ENCODE measurements at places on chromosomes 5 and 9.

GRCh38 chr5:123150089-123150488 is 61.0 kb downstream of the PRDM6 start:
- DNase-seq: no peak

DNA sequence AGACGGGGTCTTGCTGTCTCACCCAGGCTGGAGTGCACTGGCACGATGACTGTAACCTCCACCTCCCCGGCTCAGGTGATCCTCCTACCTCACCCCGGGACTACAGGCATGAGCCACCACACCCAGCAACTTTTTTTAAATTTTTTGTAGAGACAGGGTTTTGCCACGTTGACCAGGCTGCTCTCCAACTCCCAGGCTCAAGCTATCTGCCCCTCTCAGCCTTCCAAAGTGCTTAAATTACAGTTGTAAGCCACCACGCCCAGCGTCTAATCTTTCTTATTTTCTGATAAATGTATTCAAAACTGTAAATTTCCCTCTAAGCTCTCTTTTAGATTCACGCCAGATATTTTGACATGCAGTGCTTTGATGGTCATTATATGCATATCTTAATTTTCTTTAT is 10.3 kb downstream of the FRRS1L start:
- no peak for DNase-seq

DNA sequence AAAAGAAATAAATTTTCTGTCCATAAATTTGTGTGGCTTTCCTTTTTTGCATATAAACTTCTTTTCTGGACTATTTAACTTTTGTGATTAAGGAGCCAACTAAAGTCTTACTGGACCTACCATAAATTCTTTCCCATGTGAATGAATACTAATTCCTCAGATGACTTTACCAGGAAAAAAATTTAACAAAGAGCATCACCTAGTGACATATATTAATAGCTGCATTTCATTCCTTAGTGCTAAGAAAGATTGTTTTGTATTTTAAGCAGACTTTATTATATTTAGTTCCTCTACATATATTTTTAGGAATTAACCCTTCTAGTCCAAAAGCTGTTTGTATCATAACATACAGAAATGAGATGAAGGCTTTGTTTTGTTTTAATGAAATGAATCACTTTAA is 64.4 kb downstream of the C9orf85 start:
- DNase-seq: no peak

DNA sequence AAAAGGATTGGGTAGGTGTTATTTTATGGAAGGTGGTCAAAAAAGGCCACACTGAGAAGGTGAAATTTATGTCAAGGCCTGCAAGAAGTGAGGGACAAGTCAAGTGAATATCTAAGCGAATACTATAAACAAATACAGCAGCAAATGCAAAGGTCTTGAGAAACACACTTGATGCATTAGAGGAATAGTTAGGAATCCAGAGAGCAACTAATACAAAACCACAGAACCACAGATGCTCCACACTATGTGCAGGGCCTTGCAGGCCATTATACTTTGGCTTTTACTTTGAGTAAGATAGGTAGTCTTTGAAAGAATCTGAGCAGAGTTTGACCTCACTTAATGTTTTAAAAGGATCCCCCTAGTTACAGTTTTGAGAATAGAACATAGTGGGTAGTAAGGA is 4.6 kb downstream of the ZNF622 start:
- DNase-seq: no peak

- no peak for DNase-seq
Observed at GRCh38 chr5:179161901-179162300, 101.7 kb downstream of the ZNF354C start.

- DNase-seq: no peak
Observed at GRCh38 chr9:88808019-88808656, 183.1 kb upstream of the S1PR3 start.

GRCh38 chr5:126364206-126364902 is 58.9 kb upstream of the GRAMD2B start:
- DNase-seq: no peak

GRCh38 chr9:126049088-126049487 is 277.5 kb upstream of the MVB12B start:
- no peak for DNase-seq

DNA sequence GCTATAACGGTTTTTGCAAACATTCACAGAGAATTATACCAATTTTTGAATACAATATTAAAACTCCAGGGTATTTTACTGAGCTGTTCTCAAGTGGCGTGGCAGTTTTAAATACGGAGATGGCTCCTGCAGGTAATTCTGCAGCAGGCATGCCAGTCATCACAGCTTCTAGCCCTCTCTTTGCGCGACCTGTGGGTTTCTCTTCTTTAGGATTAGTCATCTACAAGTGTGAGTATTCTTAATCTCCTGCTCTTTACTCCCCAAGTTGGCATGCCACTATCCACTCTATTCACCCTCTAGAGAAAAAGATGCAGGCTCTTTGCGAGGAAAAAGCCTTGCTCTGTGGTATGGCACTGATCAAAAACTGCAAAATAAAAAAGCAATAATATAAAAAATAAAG is 43.9 kb downstream of the ANKRD31 start:
- no peak for DNase-seq

- DNase-seq: no peak
Observed at GRCh38 chr5:54159153-54159892, 151.1 kb downstream of the ARL15 start.

- no peak for DNase-seq
Observed at GRCh38 chr5:43386960-43387362, 25.2 kb downstream of the CCL28 start.

DNA sequence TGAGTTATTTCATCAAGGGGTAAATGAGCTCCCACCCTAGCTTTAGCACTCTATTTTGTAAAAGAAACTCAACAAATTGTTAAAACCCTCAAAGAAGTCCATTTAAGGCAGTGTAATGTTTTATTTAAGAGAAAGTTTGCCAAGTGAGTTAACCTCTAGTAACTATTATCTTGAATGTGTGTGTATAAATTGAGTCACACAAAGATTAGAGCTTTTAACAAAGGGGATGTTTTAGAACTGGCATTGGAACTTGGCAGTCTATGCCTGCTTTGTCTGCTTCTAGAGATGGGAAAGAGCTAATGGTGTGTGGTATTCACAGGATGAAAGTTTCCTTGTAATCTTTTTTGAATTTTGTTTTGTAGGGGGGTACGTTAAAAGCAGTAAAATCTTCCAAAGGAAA is 33.2 kb downstream of the KDM3B start:
- DNase-seq: no peak

DNA sequence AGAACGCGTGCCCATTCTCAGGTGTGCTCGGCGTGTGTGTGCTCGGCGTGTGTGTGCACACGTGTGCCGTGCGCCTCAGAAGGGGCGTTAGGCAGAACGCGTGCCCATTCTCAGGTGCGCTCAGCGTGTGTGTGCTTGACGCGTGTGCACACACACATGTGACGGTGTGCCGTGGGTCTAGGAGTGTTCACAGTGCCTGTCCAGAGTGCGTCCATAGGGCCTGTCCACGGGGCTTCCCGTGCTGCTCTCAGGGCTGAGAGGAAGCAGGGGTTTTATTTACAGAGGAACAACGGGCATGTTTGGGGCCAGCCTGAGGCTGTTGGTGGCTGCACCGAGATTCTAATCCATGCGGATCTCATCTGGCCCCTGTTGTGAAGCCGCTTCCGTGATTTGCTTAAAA is 14.2 kb upstream of the AHRR start:
- no peak for DNase-seq

GRCh38 chr5:67149057-67149950 is 47.3 kb downstream of the CD180 start:
- DNase-seq: no peak

DNA sequence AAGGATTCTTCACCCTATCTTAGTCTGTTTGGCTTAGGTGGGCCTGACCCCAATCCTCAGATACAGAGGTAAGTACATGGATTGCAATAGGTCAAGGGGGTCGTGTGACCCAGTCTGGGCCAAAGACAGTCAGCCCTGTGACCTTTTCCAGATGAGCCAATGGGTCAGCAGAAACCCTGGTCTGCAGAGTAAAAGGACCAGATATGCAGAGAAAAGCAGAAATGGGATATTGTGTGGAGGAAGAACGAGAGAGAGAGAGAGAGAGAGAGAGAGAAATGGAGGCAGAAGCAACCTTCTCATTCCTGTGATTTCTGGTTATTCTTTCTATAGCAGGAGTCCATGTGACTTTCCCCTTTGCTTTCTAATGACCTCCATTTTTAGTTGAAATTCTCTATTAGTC is 40.4 kb upstream of the CRB2 start:
- DNase-seq: no peak

- no peak for DNase-seq
Observed at GRCh38 chr9:78130004-78130403, 98.4 kb upstream of the GNAQ start.

DNA sequence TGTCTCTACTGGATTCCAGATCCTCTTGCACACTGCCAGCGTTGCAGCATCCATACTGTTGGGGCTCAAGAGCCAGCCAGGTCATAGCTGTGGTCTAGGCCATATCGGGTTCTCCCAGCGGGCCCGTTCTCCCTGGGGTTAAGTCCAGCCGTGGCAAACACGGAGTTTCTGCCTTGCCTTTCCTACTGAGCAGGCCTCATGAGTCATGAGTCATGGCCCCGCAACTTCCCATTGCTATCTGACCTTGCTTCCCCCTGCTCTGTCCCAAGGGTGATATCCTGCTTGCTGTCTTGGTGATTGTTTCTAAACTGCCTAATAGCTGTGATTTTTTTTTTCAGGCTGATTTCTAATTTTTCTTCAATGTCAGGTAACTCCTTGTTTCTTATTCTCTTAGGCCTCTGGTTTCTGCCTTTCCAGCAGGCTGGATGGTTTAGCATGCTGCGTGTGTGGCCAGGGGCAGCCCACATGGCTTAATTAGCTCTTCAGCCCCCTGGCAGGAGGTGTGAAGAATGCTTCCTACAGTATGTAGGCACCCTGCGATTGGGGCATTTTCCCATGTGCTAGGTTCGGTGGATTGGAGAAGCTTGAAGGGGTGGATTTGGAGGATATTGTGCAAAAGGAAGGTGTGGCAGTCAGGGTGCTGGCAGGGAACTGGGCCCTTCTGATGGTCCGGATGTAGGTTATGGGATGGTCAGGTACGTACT is 18.7 kb downstream of the DAPK1 start:
- no peak for DNase-seq

- no peak for DNase-seq
Observed at GRCh38 chr5:57940236-57940635, 457.6 kb upstream of the ACTBL2 start.

GRCh38 chr9:37902796-37903646 is 906 bp downstream of the SLC25A51 start:
- DNase-seq: no peak

DNA sequence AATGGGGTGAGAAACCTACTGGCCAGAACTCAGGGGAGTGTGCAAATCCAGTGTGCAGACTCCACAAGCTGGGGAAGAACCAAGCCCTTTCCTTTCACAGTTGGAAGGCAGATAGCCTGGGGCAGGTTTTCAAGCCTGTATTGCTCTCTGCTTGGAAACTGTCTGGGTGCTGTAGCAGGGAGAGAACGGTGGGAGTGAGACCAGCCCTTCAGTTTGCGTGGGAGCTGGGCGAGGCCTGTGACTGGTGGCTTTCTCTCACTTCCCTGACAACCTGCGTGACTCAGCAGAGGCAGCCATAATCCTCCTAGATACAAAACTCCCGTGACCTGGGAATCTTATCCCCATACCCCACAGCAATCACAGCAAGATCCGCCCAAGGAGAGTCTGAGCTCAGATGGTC is 44.9 kb upstream of the SNCAIP start:
- no peak for DNase-seq

DNA sequence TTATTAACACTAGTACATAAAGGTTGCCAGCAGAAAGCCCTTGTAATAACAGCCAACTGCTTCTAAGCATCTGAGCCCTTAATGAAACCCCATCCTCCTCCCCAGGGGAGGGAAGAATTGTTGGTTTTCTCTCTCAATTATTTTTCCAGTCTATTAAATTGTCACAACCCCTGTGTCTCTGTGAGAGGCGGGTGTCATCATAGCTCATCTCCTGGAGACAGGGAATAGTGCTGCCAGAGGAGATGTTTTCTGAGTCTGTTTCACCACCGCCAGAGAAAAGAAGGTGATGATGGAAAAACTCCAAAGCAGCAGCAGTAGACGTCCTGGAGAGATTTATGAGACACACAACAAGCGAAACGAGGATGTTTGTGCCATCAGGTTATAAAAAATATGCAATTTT is 271.1 kb upstream of the NMUR2 start:
- DNase-seq: no peak

DNA sequence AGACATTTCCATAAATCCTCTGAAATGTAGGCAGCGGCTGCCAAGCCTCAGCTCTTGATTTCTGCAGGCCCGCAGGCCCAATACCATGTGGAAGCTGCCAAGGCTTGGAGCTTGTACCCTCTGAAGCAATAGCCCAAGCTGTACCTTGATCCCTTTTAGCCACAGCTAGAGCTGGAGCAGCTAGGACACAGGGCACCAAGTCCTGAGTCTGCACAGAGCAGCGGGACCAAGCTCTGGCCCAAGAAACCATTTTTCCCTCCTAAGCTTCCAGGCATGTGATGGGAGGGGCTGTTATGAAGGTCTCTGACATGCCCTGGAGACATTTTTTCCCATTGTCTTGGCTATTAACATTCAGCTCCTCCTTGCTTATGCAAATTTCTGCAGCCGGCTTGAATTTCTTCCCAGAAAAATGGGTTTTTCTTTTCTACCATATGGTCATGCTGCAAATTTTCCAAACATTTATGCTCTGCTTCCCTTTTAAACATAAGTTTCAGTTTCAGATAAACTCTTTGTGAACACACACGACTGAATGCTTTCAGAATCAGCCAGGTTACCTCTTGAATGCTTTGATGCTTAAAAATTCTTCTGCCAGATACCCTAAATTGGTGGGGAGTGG is 14.4 kb upstream of the ZFR start:
- no peak for DNase-seq

GRCh38 chr5:172855597-172856292 is 21.7 kb downstream of the ERGIC1 start:
- DNase-seq: no peak

DNA sequence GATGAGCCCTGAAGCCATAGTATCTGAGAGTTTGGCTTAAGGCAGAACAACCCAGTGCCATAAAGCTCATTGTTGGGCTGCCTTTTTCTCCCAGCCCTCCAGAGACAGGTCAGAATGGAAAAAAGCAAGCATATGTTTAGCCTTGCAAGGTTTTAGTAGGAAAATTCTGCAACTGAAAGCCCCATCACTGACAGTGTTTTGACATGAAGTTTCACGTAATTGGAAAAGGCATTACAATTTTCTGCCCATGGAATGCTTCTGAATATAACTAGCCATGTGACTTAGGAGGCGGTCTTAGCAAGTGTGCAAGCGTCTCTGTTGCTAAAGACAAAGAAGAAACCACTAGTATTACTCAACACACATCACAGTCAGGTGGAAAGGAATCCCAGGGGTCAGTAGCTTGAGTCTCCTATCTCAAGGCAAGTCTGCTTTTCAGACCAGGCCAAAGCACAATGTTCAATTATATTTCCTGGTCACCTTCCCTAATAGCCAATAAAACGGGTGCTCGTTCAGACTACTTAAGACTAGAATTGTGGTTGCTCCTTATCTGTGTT is 117.6 kb downstream of the CARTPT start:
- no peak for DNase-seq
